ENCODE measurements at places on chromosomes 11 and 22.

GRCh38 chr11:85912414-85912813 lies 57.2 kb downstream of the CCDC83 start:
- DNase-seq: no peak

GRCh38 chr11:129312730-129313503 lies 62.7 kb upstream of the BARX2 start:
- no peak for DNase-seq

- DNase-seq: no peak
Measured at GRCh38 chr22:17772249-17772957, 1.9 kb downstream of the BID start.

DNA sequence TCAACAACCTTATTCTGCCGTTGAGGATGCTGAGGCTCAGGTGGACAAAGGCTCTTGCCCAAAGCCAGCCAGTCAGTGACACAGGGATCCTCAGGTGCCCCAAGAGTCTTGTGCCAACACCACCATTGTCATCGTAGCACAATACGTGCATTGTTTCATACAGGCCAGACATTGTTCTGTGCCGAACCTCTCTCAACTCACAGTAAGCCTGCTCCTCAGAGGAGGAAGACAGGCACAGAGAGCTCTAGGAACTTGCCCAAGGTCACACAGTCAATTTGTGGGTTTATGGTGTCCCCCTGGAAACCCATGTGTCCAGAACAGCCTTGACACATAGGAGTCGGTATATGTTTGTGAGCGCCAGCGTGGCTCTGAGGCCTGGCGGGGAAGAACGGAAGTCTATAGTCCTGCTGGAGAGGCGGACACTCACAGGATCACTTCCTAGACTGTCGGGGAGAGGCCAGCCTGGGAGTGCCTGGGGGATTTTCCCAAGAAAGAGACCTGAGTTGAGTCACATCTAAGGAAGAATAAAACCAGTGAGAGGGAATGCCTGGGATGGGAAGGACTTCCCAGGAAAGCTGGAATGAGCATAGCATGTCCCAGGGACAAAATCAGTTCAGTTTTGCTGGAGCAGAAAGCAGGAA lies 20.2 kb downstream of the LIF start:
- no peak for DNase-seq

- DNase-seq: no peak
Measured at GRCh38 chr11:128642571-128642970, 51.3 kb upstream of the FLI1 start.

DNA sequence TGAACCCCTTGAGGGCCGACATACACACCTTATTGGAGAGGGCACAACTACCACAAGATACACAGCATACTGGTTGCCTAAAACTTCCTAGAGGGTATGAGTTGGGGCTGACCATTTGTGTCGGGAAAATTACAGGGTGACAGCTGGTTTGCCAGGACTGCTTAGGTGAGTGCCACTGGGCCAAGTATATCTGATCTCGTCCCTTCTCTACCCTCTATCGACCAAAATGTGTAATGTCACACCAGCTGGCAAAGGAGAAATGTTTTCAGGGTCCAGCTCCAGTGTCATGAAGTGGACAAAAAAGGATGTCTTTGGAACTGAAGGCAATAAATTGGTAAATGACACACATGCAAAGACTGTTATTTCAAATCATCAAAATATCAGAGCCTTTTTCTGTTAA lies 126.1 kb downstream of the PGR start:
- DNase-seq: no peak

DNA sequence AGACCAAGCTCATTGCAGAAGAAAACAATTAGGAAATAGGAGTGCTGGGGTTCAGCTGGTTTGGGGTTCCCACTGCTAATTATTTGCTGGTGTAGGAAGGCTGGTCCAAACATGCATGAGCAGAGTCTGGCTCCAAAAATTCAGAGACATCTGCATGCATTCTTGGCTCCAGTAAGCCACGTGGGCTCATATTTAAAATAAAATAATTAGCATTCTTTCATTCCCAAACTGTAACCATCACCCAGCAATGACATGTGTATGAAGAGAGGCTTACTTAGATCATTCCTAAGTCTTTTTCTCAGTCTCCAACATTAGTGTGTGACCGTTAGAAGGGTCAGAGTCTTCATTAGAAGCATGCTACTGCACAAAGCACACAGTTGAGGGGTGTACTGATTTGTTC lies 58.4 kb downstream of the EFCAB6 start:
- DNase-seq: no peak

GRCh38 chr11:30489076-30489475 lies 97.1 kb downstream of the MPPED2 start:
- DNase-seq: no peak

DNA sequence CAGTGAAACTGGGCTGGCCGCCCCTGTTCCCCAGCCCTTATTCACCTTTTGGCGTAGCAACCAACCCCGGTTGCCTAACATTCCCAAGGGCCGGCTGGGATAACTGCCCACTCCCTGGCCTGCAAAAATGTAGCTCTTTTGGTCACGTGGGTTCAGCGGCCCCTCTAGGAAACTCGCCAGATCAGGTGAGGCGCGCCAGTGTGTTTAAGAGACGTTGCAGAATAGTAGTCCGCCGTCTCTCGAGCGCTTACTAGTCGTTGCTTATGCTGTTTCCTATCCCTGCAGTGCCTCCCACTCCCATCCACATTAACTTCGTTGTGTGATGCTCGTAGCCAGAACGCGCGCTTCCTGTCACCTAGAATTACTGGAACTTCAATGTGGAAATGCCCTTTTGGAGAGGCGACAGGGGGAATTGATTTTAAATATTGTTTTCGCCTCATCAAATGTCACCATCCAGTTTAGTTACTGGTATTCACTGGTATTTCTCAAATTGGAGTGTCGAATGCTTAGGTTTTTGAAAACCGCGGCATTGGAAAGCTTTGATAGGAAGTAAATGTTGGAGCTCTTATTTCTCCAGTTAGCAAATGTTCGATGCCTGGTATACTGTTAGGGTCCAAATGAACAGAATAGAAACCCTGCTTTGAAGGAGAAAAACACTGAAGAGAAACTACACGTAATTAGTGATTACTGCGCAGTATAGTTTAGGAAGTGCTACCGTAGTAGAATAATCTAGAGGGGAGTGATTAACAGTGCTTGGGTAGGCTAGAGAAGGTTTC lies 823 bp downstream of the CEP57 start:
- DNase-seq: peak; percentile 80

GRCh38 chr22:19040888-19041703 lies 81.1 kb downstream of the DGCR2 start:
- DNase-seq: no peak

- no peak for DNase-seq
Measured at GRCh38 chr22:33569018-33569417, 351.3 kb downstream of the LARGE1 start.

- no peak for DNase-seq
Measured at GRCh38 chr11:112885744-112886433, 75.3 kb upstream of the NCAM1 start.

DNA sequence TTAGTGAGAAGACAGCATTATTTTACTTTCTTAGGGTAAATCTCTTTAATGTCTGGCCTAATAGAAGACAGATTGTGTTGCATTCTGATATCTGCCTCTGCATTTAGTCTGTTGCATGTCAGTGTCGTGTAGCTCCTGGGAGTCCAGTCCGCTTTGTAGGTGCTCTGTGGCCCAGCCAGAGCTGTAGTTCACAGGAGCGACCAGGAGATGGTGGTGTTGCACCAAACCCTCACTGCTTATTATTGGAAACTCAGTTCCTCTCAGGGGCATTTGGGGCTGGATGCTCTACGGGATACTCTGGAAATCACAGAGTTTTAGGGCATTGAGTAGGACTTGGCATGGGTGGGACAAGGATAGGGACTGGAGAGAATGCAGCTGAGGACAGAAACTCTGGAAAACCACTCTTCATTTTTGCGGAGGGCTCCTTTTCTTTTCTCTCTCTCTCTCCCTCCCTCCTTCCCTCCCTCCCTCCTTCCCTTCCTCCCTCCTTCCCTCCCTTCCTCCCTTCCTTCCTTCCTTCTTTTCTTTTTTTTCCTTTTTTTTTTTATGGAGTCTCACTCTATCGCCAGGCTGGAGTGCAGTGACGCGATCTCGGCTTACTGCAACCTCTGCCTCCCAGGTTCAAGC lies 21.7 kb downstream of the MIAT start:
- DNase-seq: peak; percentile 87

DNA sequence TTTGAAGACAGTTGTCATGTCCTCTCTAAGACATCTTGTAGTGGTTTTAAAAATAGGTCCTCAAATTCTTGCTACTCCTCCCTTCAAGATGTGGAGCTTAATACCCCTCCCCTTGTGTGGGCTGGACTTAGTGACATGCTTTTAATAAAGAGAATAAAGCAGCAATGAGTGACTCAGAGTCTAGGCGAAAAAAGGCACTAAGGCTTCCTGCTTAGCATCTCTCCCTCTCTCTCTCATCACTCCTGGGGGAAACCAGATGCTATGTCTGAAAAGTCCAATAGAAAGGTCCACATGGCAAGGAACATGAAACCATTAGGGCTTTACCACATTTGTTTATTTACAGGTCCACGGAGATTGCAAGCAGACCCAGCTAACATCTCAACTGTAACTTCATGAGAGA lies 11.7 kb downstream of the SERGEF start:
- DNase-seq: no peak

- DNase-seq: no peak
Measured at GRCh38 chr11:13465909-13466371, 2.9 kb upstream of the BTBD10 start.

DNA sequence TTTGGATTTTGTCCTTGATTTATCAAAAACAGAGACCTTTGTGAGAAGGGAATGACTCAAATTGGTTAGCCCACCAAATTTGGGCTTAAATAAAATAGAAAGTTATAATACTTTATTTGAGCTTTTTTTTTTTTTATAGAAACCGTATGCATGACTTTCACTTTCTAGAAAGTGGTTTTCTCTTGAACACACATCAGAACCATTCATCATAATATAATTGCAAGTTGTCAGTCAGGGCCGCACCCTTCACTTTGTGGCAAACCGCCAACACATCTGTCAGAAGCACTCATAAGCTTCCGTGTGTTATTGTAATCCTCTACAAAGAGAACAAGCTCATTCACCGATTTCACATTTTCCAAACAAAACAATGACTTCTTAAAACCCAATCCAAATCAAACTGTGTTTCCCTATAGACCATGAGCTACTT lies 76.1 kb downstream of the SOX6 start:
- no peak for DNase-seq

- no peak for DNase-seq
Measured at GRCh38 chr11:16261836-16262644, 94.3 kb downstream of the SOX6 start.

DNA sequence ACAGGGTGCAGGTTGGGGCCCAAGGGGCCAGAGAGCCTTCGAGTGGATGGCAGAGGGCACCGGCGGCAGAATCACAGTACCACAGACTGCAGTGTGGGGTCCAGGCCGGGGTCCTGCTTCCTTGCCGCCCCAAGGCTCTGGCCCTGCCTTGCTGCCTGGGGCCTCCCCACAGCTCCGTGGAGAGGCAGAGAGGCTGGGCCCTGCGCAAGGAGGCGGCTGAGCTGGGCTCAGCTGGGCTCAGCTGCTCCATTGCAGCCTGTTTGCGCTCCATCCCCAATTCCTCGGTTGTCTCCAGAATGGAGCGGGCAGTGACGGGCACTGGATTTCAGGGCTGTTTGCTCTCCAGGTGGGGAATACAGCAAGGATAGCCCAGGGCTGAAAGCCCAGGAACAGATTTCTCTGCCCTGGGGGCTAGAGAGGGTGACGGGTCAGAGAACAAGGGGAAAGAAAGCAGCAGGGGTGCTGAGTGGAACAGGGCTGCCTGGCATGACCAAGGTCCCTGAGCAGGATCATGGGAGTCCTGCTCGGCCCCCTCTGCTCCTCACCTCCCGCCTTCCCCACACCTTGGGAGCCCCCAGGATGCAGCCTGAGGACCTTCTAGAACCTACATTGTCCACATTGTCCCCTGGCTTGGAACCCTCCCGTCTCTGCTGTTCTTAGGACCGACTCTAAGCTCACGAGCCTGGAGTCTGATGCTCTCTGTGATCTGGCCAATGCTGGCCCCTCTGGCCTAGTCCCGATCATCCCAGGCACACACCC lies 18.9 kb downstream of the MRGPRG start:
- no peak for DNase-seq

Measured in activated CD8-positive, alpha-beta memory T cell treated with anti-CD3 and anti-CD28 coated beads, Interleukin-2, amount 50 U/mL, for 48 hours (primary cell).